Activated T-cell treated with anti-CD3 and anti-CD28 coated beads, Interleukin-2, amount 50 U/mL, for 4 hours (primary cell): ENCODE measurements at places on chromosomes 7 and 10. TPM values are rescaled to one million over a fixed set of nuclear protein-coding genes. Genes with fewer than 3 reads are reported as not detected.

Gene CCDC201
- total RNA-seq, result not detected

- peak; percentile 48 for DNase-seq
These were observed 46.2 kb downstream of the GPAM start for GRCh38 chr10:112137154-112137987.

Gene EPO
- not detected for total RNA-seq

- no peak for DNase-seq
These were observed 147.8 kb downstream of the ARHGAP22 start for GRCh38 chr10:48456808-48457761.

DNA sequence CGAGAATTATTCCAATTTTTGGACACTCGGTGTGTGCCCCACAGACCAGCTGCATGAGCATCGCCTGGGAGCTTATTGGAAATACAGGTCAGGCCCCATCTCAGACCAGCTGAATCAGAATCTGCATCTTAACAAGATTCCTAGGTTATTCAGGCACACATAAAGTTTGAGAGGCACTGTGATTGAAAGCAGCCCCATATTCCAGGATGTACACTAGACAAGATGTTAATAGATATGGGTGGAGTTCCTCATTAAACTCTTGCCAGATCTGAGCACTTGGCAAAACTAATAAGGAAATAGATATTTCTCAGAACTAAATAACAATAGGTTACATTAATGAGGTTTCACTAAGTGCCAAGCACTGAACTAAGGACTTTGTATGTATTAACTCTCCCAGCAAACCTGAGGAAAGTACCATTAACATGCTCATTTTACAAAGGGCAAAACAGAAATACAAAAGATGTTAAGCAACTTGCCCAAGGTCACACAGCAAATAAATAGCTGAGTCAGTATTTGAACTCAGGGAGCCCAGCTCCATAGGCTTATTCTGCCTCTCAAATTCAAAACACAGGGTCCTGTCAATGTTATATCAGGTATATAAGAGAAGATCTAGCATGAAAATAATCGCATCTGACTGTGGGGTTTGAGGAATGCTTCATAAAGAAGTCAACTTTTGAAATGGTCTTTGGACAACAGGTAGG is 29.9 kb downstream of the PPP1R3C start:
- DNase-seq, result no peak

DNA sequence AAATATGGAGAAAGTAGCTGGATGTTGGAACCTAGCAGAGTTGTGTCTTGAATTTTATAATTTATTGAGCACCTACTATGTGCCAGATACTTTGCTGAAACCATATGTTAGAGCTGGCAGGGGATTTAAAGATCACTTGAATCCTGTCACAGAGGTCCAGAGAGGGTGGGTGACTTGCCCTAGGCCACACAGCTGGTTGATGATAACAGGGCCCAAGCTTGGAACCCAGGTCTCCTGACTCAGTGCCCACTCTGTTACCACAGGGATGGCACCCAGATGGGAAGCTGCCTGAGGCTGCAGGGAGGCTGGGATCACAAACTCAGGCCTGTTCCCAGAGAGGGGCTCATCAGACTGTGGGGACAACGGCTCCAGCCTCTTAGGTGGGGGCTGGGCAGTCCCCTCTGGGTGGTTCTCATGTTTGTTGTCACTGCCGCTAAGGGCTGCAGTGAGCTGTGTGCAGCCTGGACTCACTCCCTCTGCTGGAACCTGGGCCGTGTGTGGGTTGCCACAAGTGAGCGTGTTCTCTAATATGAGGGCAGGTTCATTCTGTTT is 18.6 kb downstream of the GOLGA7B start:
- no peak for DNase-seq

Gene STOX1
- total RNA-seq, result 0.98 TPM

- DNase-seq, result no peak
These were observed 210.5 kb downstream of the SEMA3A start for GRCh38 chr7:83984076-83984475.

Gene SPDYE2
- not detected for total RNA-seq

- no peak for DNase-seq
These were observed 4.6 kb upstream of the ZNF22 start for GRCh38 chr10:44995914-44996669.

Gene SORCS1
- not detected for total RNA-seq

DNA sequence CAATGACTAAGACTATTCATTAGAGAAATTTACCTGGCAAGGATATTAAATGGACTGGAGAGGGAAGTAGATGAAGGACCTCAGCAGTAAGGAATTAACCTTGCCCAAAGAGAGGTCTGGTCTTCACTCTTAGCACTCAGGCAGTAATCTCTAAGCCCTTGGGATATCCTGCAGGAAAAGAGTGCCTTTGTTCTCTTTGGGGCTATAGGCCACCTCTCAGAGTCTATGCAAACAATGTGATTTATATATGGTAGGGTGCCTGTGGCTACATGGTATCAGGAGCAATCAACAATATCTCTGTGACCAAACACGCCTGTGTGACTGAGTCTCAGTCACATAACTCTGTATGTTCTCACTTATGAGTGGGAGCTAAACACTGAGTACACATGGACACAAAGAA is 154.7 kb upstream of the CDK1 start:
- no peak for DNase-seq

GRCh38 chr10:128277267-128277840 is 151.1 kb upstream of the MKI67 start:
- DNase-seq, result no peak

DNA sequence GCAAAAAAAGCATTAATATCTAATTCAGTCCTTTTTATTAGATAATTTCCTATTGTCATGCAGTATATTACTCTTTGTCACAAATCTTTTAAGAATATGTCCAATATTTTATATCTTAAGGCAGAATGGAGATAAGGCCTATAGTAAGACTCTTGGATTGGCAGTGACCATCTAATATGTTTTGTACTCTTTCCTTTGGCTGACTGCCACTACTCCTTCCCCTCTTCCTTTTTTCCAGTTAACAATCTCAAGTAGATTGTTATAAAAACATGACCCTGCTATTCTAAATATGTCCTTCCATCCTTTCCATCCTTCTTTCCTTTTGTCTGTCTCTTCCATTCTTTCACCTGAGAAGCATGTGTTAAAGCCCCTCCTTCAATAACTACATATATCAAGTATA is 92.8 kb upstream of the TMEM168 start:
- DNase-seq, result no peak

Gene VPS37D
- total RNA-seq, result 0.25 TPM
